ENCODE measurements at places on chromosomes 12 and 14.

- no peak for DNase-seq
Observed at GRCh38 chr14:101226603-101227425, 323.3 kb upstream of the RTL1 start.

DNA sequence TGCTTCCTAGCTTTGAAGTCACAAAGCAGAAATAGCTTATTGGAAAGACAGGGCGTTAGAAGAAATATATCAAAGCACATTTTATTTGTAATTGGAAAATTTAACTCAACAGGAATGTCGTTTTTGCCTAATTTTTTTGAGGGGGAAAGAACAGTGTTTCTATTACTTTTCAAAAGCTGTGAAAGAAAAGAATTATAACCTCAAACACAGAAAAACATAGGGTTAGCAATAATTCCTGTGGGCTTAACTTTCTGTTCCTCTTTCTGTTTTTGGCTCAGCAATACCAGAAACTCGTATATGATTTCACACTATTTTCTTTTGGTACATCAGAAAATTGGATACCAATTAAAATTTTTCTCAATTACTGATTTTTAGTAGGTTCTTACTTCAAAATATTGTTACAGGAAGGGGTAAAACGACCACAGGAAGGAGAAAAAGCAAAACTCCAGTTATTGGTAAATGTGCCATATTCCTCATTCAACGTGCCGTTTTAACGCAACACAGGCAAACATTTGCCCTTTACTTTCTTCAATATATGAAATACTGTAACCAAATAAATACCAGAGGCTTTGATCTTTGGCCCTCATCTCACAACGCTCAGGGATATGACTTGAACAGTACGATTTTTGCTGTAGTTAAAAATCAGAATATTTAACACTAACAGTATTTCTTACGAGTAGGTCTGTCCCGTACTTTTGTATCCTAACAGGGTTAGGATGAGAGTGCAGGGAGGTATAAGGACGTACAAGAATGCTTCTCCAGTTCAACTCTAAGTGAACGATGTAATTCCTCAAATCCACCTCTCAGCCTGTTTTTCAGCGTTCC lies 1.3 kb upstream of the RNU6-7 start:
- peak; percentile 17 for DNase-seq

- no peak for DNase-seq
Observed at GRCh38 chr12:15855646-15856045, 26.5 kb upstream of the STRAP start.

DNA sequence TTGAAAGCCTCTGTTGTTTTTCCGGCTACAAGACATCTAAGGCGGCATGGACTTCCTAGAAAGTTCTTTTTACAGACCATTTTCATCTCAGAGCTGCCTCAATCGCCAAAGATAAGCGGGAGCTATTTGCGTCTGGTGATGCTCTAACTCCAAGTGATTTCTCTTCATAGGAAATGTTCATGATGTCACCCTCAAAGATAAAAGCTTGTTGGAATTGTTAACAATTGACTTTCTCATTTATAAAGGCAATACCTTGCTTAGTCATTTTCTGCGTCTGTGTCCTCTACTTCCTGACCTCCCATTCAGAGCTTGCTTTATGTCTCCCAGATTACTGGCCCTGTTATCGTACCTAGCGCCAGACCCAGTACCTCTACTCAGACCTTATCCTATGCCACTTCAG lies 259.0 kb upstream of the G2E3 start:
- DNase-seq = no peak

- no peak for DNase-seq
Observed at GRCh38 chr12:15956413-15957185, 45.5 kb downstream of the DERA start.

GRCh38 chr12:25852792-25853191 lies 105.7 kb upstream of the RASSF8 start:
- no peak for DNase-seq
